ENCODE measurements at places on chromosomes 11 and 22. TPM values are rescaled to one million over a fixed set of nuclear protein-coding genes. Genes with fewer than 3 reads are reported as not detected.

The RAG2 gene
- total RNA-seq, result not detected

DNA sequence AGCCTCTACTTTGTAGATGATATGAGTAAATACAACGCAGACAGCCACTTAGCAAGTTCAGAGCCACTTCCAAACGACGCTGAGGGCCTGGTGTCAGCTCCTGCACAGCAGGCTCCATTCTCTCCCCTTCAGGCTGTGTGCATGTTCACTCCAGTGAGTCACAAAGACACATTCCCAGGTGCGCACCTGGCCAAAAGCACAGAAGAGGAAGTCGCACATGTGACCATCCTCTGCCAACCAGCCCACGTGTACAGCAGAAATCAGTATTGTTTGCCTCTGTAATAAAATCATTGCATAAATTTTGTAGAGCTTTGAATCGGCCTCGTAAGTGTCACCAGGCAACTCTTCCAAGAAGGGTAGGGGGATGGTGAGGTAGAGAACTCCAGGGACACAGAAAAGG lies 19.5 kb upstream of the TPH1 start:
- no peak overlapping the region for H3K27ac ChIP-seq
- H3K4me3 ChIP-seq, result no peak overlapping the region
- H3K4me1 ChIP-seq, result 0 out of 2 replicates have a peak, but pooled peaks cover 3% of the 10 kb centered on the region
- no peak for DNase-seq
- no peaks in the 10 kb centered on the region for H3K27me3 ChIP-seq

GRCh38 chr22:45216133-45217003 lies 24.3 kb downstream of the KIAA0930 start:
- H3K27ac ChIP-seq, result no peak overlapping the region
- no peak overlapping the region for H3K4me3 ChIP-seq
- H3K36me3 ChIP-seq, result no peaks in the 10 kb centered on the region
- peaks cover 16% of the 10 kb centered on the region for H3K4me1 ChIP-seq

- H3K36me3 ChIP-seq, result no peaks in the 10 kb centered on the region
- H3K4me3 ChIP-seq, result no peak overlapping the region
- H3K27me3 ChIP-seq, result no peaks in the 10 kb centered on the region
- no peak overlapping the region for H3K27ac ChIP-seq
- 0 out of 2 replicates have a peak, but pooled peaks cover under 1% of the 10 kb centered on the region for H3K4me1 ChIP-seq
These were observed 11.3 kb downstream of the HTATIP2 start for GRCh38 chr11:20374741-20375300.

- H3K4me1 ChIP-seq, result no peaks in the 10 kb centered on the region
- H3K27ac ChIP-seq, result no peak overlapping the region
- H3K36me3 ChIP-seq, result peaks cover 13% of the 10 kb centered on the region
These were observed 10.7 kb upstream of the NAP1L4 start for GRCh38 chr11:3002871-3003270.

- no peak for DNase-seq
- no peaks in the 10 kb centered on the region for H3K4me1 ChIP-seq
- no peak overlapping the region for H3K4me3 ChIP-seq
- peaks cover 27% of the 10 kb centered on the region for H3K27me3 ChIP-seq
- no peaks in the 10 kb centered on the region for H3K36me3 ChIP-seq
- no peak overlapping the region for H3K27ac ChIP-seq
These were observed 33.6 kb downstream of the ABCC8 start for GRCh38 chr11:17443000-17443399.

- H3K27me3 ChIP-seq, result no peaks in the 10 kb centered on the region
- H3K4me1 ChIP-seq, result no peaks in the 10 kb centered on the region
- H3K4me3 ChIP-seq, result no peak overlapping the region
- no peak overlapping the region for H3K27ac ChIP-seq
- H3K36me3 ChIP-seq, result no peaks in the 10 kb centered on the region
These were observed 243.7 kb downstream of the KIRREL3 start for GRCh38 chr11:126756855-126757254.
